ENCODE measurements at places on chromosomes 2 and 18.

DNA sequence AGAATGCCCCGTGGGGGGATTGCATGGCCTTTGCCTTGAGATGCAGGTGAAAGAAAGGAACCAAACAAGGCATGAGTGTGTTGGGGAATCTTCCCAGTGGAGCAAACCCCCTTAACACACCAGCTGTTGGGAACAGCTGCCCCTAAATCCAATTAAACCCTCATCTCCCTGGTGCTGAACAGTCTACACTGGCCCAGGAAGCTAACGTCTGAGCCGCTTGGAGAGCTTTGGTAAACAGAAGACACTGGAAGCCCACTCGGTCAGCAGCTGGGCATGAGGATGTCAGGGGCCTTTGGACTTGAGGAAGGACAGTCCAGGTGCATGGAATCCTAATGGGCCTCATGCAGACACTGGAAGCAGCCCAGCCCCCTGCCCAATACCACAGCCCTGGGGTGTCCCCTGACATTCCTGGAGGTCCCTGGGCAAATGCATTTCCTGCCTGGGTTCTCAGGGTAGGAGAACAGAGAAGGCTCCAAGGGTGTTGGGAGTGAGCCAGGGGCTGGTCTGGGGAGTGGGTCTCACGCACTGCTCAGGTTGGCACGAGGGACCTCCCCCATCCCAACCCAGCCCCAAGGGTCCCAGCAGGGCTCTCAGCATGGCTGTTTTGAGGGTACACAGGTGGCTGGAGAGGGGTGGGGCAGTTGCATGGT is 37.7 kb downstream of the GBX2 start:
- DNase-seq, result no peak

GRCh38 chr2:18455236-18455862 is 105.1 kb downstream of the RDH14 start:
- DNase-seq, result no peak

DNA sequence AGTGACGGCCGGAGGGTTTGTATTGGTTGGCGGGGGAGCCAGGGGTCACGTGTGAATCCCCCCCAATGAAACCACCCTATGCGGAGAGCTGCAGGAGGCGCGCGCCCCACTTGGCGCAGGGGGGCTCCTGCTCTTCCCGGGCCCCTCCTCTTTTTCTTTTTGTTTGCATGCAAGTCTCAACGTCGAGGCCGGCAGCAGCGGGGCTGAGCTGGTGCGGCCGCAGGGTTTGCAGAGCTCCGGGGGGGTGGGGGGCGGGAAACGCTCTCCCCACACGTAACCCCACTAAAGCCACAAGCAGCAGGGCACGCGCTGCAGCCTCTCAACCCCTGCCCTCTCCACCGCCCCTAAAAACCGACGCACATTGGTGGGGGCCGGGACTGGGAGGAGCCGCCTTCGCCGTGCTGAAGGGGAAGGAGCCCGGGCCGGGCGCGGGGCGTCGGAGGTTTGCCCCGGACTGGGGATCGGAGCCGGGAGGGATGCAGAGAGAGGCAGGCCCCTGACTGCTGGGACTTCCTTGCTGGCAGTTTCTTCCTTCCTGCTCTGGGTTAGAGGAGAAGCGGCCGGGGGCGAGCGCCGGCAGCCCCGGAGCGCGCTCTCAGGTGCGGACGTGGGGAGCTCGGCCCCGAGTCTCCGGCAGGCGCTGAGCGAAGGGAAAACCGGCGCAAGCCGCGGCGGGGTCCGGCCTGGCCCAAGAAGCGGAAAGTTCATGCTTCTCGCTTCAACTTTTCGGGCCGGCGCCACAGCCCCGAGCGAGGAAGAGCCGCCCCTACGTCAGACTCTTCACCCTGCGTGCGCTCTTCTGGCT is 864 bp downstream of the LBH start:
- no peak for DNase-seq

DNA sequence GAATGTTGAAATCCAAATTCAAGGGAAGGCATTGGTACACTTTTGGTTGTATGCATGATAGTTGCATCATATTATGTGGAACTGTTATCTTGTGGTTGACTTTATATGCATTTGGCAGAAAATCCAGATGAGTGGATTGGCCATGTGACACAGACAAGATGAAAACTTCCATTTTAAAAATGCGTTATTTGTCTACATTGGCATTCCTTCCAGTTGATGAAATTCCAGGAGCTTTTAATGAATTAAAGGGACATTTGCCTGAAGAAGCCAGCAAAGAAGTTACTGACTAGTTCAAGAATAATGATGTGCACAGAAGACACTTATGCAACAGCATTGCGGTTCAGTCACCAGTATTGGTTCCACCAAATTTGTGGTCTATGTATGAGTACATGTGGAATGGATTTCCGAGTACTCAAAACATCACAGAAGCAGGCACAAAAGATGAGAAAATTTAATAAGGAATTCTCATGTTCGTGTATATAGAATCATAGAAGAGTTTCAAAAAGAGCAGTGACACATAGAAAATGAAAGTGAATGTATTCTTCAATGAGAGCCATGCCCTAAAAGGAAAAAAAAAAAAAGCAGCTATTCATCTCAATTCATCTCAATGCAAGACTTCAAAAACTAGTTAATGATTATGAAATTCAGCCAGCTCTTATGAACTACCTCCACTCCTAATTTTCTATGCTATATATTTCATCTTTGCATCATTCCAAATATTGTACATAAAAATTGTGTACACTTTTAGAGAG is 232.1 kb downstream of the RBM43 start:
- DNase-seq, result no peak

DNA sequence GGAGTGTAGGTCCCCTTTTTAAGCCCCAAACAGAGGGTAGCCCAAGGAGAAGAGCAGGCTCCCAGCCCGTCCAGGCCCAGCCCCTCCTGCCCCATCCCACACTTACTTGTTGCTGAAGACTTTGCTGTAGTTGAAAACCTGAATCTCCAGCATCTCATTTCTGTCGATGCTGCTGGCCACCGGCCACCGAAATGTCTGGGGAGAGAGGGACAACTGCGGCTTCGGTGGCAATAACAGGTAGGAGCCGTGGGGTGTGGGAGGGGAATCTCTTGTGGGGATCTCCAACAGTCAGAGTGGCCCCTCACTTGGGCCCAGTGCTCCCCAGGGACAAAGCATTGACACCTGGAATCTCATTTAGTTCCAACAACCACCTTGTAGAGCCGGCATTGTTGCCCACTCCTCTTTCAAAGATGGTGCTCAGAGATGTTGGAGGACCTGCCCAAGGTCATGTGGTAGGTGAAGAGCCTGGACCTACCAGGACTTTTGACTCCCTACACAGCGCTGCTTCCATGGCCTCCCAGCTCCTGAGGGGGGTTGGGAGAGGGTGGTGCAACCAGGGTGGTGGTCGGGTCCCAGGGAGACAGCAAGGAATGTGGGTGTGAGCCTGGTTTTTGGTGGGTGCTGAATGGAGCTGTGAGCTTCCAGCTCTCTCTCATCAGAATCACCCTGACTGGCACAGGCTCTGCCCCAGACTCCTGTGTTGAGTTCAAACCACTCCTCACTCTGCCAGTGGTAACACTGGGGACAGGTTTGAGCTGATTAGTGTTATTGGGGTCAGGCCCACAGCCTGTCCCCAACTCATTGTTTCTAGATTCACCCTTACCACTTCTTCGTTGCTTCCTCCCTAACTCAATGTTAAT is 50.0 kb upstream of the OTOF start:
- no peak for DNase-seq

DNA sequence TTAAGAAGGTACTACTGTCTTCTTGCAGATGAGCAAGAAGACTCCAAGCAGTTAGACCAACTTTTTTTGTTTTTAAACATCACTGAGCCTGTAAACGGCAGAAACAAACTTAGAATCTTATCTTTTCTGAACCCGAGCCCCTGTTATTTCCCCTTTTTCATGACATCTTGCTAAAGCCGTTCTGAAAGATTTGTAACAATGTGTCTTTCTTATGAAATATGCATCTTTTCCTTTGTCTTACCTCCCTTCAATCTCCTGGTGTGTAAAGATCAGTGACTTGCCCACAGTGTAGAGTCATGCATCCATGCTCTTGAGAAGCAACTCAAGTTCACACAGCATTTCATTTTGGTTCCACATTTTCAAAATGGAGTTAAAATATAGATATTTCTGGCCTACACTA is 288.8 kb upstream of the CELF4 start:
- no peak for DNase-seq

GRCh38 chr18:62576271-62576670 is 53.4 kb downstream of the ZCCHC2 start:
- no peak for DNase-seq

DNA sequence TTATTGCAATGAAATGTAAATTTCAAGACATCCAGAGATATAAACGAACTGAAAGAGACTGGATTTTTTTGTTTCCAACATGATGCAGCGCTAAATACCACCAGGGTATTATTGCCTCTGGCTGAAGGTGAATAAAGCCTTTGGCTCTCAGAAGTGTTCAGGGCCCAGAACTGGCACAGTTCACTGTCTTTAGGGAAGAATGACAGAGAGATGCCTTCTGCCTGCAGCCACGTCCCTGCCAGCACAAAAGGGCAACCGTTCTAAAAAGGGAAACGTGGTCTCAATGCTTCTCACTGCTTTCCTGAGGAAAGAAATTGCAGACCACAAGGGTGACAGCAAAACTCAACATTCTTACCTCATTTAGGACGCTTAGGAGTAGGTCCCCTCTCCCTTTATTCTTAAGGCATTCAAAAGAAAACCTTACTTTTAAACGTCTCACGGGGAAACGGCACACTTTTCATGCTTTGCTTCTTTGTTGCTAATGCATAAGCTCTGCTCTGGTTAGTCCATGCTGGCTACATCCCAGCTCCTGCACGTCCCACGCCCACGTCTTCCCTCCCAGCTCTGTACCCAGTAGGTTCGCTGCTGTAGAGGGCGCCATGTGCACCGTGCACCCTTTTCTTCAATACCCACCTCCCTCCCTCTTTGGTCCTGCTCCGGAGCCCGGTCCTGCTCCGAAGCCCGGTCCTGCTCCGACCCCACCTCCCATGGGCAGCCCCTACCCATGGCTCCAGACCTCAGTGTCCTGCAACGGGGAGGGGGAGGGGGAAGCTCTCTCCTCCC is 171.0 kb downstream of the HRH4 start:
- no peak for DNase-seq

DNA sequence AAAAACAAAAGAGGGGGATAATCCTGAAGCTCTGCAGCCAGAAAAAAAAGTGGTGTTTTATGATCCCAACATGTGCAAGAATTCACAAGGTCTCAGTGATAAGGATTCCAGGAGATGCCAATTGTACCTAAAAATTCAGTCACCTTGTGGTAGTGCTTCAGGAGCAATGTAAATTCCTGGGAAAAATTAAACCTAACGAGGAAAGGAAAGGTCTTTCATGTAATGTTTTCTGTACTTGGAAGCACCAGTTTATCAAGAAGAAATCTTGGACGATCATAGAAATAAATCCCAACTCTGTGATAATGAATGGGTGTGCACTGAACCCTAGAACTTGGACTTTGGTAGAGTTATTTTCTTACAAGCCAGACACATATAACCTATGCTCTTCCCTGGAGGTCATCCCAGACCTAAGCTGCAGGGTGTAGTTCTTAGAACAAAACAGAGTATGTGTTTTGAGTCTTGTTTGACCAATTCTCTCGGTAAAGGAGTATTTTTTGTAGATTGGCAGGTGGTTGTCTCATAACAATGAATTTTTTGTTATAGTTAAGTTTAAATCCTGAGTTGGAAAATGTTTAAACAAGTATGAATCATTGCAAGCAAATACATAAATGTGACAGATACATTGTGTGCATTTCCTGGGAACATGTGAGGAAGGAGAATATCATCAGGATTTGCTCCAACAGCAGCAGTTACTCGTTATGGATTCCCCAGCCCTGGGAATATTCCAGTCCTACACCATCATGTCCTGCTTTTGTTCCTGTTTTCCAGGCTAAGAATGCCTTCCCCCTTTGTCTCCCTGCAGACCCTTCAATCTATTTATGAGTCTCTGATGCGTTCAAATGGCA is 224.6 kb downstream of the NAPG start:
- no peak for DNase-seq

DNA sequence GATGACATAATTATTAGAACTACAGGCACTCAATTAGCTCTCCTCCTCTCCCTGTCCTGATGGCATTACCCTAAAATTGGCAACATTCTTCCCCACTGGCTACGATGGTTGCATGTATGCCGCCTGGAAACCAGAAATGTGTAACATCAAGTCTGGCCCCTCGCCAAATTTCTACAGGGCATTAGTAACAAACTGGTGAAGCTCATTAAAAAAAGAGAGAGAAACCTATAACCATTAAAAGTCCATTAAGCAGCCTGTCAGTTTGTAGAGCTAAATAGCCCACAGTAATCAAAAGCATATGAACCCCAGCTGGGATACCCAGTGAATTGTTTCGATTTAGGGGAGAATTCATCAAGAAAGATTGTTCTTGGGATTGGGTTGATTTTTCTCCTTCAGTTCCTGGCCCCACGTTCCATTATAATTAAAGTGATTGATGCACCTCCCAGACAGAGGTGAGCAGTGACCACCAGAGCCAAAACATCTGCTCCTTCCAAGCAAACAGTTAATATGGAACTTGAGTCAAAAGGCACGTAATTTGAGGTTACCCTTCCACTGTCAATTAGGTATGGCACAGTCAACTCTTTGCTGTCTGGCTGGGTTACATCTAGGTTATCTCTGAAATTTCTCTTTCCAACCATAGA is 208.6 kb downstream of the C1D start:
- no peak for DNase-seq

GRCh38 chr18:79847606-79848293 is 50.0 kb downstream of the KCNG2 start:
- DNase-seq, result no peak

DNA sequence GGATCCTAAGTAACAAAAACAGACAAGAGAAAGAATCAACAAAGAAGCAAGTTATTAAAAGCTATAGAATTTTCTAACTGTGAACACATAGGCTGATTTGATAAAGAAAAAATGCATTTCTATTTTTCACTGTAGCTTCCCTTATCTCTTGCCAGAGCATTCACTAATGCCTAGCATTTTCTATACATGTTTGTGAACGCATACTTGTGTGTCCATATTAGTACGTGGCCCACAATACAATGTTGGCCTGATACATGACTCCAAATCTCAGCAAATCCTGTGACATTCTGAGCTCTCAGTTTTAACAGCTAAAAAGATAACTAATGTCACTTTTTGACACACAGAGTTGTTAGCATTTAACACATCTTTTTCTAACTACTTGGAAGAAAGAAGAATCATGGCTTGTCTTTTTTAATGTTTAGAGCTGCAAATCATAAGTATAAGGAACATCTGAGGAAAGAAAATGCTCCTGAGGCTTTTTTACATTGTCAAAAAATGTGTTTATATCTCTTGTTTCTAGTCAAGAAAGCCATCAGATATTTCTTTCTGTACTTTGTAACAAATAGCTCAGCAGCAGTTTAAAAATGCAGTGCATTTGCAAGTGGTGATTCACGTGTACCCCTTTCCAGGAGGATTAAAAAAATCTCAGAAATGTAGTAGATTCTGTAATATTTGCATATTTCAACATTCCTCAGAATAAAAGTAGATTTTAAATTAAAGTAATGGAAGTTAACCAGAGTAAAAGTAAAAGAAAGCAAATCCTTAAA is 1646.8 kb upstream of the TMEFF2 start:
- no peak for DNase-seq

- no peak for DNase-seq
Observed at GRCh38 chr18:39799006-39799405, 2156.0 kb upstream of the PIK3C3 start.

- DNase-seq, result no peak
Observed at GRCh38 chr2:29397039-29397438, 281.8 kb downstream of the CLIP4 start.

GRCh38 chr18:53843763-53844162 is 380.7 kb downstream of the MBD2 start:
- no peak for DNase-seq
